ENCODE measurements at places on chromosomes 4 and X.

GRCh38 chr4:143403553-143403820, 66.8 kb downstream of the GAB1 start:
- H3K36me3 ChIP-seq = no peaks in the 10 kb centered on the region
- no peak overlapping the region for H3K27ac ChIP-seq
- H3K27me3 ChIP-seq = no peaks in the 10 kb centered on the region
- no peak overlapping the region for H3K4me3 ChIP-seq
- H3K4me1 ChIP-seq = no peaks in the 10 kb centered on the region

- H3K36me3 ChIP-seq = no peaks in the 10 kb centered on the region
- no peak overlapping the region for H3K27ac ChIP-seq
- DNase-seq = no peak
- H3K27me3 ChIP-seq = no peaks in the 10 kb centered on the region
- no peak overlapping the region for H3K4me3 ChIP-seq
Measured at GRCh38 chr4:53371049-53371448, 5.2 kb upstream of the SCFD2 start.

DNA sequence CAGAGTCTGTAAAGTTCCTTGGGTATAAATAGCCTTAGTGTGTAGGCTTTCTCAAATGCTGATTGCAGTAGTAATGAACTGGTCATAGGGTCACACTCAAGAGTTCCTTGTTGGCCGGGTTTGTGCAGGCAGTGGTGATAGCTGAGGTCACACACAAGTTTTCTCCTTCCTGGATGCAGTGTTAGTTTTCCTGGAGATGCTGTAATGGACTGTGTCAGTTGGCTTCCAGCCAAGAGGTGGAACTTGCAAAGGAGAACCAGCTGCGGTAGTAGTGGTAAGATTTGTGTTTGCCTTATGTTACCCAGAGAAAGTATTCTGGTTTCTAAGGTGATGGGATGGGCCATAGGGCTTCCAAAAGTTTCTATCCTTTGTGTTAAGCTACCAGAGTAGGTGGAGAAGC, 409.8 kb upstream of the FRG1 start:
- no peaks in the 10 kb centered on the region for H3K36me3 ChIP-seq
- H3K27ac ChIP-seq = no peak overlapping the region
- no peaks in the 10 kb centered on the region for H3K4me1 ChIP-seq

DNA sequence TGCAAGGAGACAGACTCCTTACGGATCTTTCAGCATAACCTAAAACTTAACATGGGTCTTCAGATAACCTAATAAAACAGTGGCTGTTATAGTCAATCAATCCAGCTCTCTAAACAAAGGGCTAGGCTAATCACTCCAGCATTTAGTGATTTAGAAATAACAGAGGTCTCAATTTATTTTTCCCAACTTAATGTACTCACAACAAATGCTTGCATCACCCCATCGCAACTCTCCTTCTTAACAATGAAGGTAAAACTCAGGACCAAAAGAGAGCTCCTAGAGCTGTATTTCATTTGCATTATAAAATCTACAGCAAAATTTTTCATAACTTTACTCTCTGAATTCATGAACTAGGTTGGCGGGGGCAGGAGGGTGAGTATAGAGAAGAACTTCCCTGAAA, 1.1 kb downstream of the LIN54 start:
- no peaks in the 10 kb centered on the region for H3K36me3 ChIP-seq
- peak overlapping the region; percentile 76 for H3K4me3 ChIP-seq
- no peaks in the 10 kb centered on the region for H3K27me3 ChIP-seq
- DNase-seq = no peak
- H3K4me1 ChIP-seq = peaks cover 9% of the 10 kb centered on the region

DNA sequence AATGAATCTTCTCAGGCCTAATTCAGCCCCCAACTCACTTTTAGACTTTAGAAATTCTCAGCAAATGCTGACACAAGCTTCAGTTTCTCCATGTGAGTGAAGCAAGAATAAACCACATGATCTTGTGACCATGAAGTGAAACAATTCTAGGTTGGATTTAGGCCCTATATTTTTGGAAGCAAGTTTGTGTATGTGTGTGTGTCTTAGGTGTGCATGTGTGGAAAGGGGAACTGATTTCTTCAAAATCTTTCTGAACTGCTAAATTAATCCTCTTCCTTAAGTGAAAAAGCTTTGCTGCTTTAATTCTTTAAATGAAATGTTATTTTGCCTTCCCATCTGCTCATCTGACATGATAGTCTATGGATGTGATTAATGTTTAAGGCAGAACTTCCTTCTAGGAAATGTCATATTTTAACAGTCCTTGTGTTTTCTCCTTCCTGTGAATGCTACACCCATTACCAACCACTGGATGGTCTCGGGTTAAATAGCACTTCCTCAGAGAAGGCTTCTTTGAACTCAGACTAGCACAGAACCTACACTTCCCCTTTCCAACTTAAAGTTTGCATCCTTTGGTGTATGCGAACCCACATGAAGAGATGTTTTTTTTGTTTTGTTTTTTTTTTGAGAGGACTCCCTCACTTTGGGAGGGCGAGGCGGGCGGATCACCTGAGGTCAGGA, 1.2 kb upstream of the TMEM144 start:
- no peak for DNase-seq

GRCh38 chr4:74283614-74284013, 24.7 kb upstream of the EPGN start:
- peaks cover 2% of the 10 kb centered on the region for H3K4me1 ChIP-seq
- H3K36me3 ChIP-seq = no peaks in the 10 kb centered on the region
- no peak overlapping the region for H3K4me3 ChIP-seq
- no peak for DNase-seq
- H3K27ac ChIP-seq = no peak overlapping the region

DNA sequence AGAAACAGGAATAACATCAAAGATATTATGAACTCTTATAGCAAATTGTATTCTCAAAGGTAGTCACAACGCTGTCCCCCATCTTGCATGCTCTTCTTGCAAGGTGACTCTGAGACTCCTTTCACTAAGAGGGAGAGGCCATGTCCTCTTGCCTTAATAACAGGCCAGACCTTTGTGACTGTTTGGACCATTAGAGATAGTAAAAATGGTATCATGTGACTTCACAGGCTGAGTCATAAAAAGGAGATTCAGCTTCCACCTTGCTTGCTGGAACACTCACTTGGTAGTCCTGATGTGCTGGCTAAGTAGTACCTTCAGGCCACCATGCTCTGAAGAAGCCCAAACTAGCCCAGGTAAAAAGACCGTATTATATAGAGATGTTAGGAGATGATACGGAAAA, 143.8 kb downstream of the FBXW7 start:
- no peaks in the 10 kb centered on the region for H3K4me1 ChIP-seq
- H3K27ac ChIP-seq = no peak overlapping the region
- no peaks in the 10 kb centered on the region for H3K36me3 ChIP-seq
- H3K4me3 ChIP-seq = no peak overlapping the region
- H3K27me3 ChIP-seq = no peaks in the 10 kb centered on the region
